Naive thymus-derived CD4-positive, alpha-beta T cell (primary cell): ENCODE measurements at places on chromosomes 1 and 21. TPM values are rescaled to one million over a fixed set of nuclear protein-coding genes. Genes with fewer than 3 reads are reported as not detected.

SH3D21 gene
- total RNA-seq = 3.0 TPM

DIP2A gene
- 105 TPM for total RNA-seq

COQ8A gene
- 83.4 TPM for total RNA-seq

FMOD gene
- not detected for total RNA-seq

CNKSR1 gene
- 4.5 TPM for total RNA-seq

LHX4 gene
- total RNA-seq = not detected

TRIM17 gene
- total RNA-seq = 0.92 TPM

BCL2L15 gene
- total RNA-seq = 1.6 TPM

SYT2 gene
- not detected for total RNA-seq

IFNLR1 gene
- 3.9 TPM for total RNA-seq

IRF6 gene
- not detected in 2 replicates for total RNA-seq

PEAR1 gene
- total RNA-seq = 0.88 TPM

C1orf21 gene
- total RNA-seq = 0.46 TPM

RSBN1 gene
- 55.5 TPM for total RNA-seq

FABP3 gene
- total RNA-seq = 0.67 TPM

TPM3 gene
- 423 TPM for total RNA-seq

FALEC gene
- total RNA-seq = not detected

NBPF11 gene
- total RNA-seq = 37.8 TPM

TRAPPC3 gene
- total RNA-seq = 32.1 TPM

SLC25A24 gene
- 7.1 TPM for total RNA-seq

MYBPHL gene
- total RNA-seq = not detected

GBP5 gene
- total RNA-seq = 31.8 TPM

MARK1 gene
- not detected for total RNA-seq

LELP1 gene
- total RNA-seq = not detected

FCRL1 gene
- total RNA-seq = not detected in 2 replicates

SLC45A1 gene
- total RNA-seq = 1.5 TPM

LYPD8 gene
- total RNA-seq = not detected

SUSD4 gene
- 0.10 and 0.15 TPM in 2 replicates for total RNA-seq

ZNF593OS gene
- not detected for total RNA-seq

GBP3 gene
- 17.7 TPM for total RNA-seq

MAP10 gene
- total RNA-seq = 3.2 TPM

ZC3H12A gene
- total RNA-seq = 44.7 and 46.7 TPM in 2 replicates

SPRR2E gene
- total RNA-seq = not detected in 2 replicates

OPRD1 gene
- not detected for total RNA-seq

FLVCR1 gene
- 7.4 TPM for total RNA-seq

SLC35A3 gene
- 31.6 TPM for total RNA-seq

KRTAP19-1 gene
- not detected for total RNA-seq

GPR37L1 gene
- not detected in 2 replicates for total RNA-seq

GPR52 gene
- total RNA-seq = 11.3 TPM
